Osteocyte (in vitro differentiated cells): ENCODE measurements at places on chromosomes 1 and 21. TPM values are rescaled to one million over a fixed set of nuclear protein-coding genes. Genes with fewer than 3 reads are reported as not detected.

GRCh38 chr21:45551316-45551715, 9.1 kb upstream of the SLC19A1 start:
- H3K27ac ChIP-seq: no peak overlapping the region
- no peak for DNase-seq
- peaks cover 8% of the 10 kb centered on the region for H3K27me3 ChIP-seq
- no peaks in the 10 kb centered on the region for H3K36me3 ChIP-seq
- H3K4me1 ChIP-seq: peaks cover 10% of the 10 kb centered on the region
- no peak overlapping the region for H3K4me3 ChIP-seq

- DNase-seq: no peak
- H3K27ac ChIP-seq: no peak overlapping the region
- H3K27me3 ChIP-seq: peaks cover 28% of the 10 kb centered on the region
- no peaks in the 10 kb centered on the region for H3K4me1 ChIP-seq
Measured at GRCh38 chr1:58402444-58402843, 144.1 kb downstream of the OMA1 start.

GRCh38 chr1:155938220-155938627, 3.2 kb upstream of the RXFP4 start:
- H3K4me3 ChIP-seq: no peak overlapping the region
- H3K36me3 ChIP-seq: no peaks in the 10 kb centered on the region
- peaks cover 48% of the 10 kb centered on the region for H3K4me1 ChIP-seq
- no peak for DNase-seq

DNA sequence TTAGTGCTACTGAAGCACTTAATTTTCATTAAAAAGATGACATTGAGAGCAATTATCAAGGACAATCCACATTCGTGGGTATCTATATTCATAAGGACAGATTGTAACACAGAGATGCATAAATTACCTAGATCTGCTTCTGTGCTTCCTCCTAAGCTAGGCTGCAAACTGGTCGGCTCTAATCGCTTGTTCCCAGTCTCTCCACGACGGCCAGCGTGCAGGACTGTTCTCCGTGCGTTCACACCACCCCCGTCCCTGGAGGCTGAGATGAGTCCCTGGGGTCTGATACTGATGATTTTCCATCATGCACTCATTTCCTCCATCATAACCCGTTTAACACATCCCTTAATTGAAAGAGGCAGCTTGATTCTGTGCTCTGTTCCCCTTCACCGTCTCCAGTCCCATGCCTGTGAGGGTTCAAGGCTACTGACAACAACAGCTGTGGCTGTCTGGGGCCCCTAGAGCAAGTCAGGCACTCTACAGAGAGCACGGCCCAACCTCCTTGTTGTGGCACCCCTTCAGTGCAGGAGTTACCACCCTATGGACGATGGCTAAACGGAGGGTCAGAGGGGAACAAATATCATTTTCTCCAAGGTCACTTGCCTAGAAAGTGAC, 469.6 kb downstream of the NPHP4 start:
- DNase-seq: peak; percentile 44
- no peaks in the 10 kb centered on the region for H3K36me3 ChIP-seq
- no peak overlapping the region for H3K27ac ChIP-seq
- H3K27me3 ChIP-seq: no peaks in the 10 kb centered on the region
- no peak overlapping the region for H3K4me3 ChIP-seq

NOTCH2NLA gene
- total RNA-seq: 64.0 and 66.8 TPM in 2 replicates

TTC24 gene
- total RNA-seq: not detected in 2 replicates

CACNA1E gene
- total RNA-seq: not detected in 2 replicates
